ENCODE measurements at places on chromosomes 3 and 15. TPM values are rescaled to one million over a fixed set of nuclear protein-coding genes. Genes with fewer than 3 reads are reported as not detected.

- DNase-seq: no peak
Observed at GRCh38 chr3:133783762-133784161, 21.9 kb upstream of the SRPRB start.

DNA sequence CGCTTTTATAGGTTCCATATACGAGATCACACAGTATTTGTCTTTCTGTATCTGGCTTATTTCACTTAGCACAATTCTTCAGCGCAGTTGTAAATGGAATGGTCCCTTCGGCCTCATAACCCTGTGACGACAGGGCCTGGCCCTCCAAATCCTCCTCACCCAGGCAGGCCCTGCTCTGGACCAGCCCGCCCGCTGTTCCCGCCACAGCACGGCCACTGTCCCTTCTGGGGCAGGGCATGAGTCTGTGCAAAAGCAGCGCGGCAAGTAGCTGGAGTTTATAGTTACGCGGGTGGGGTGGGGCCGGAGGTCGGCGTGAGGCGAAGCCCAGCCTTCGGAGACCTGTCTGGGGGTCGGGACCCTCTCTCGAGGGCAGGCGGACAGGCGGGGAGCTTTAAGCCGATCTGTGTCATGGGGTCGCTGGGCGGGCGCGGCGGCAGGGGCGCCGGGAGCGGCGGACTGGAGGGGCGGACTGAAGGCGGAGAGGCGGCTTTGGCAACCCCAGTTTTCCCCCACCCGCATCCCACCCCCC is 543 bp downstream of the ARPIN start:
- DNase-seq: no peak

FBXL22 gene
- total RNA-seq: 13.3 TPM

GRCh38 chr15:69538379-69538778 is 85.8 kb downstream of the RPLP1 start:
- no peak for DNase-seq

GRCh38 chr3:90011131-90011530 is 903.7 kb downstream of the EPHA3 start:
- DNase-seq: no peak

- no peak for DNase-seq
Observed at GRCh38 chr3:138861798-138862197, 27.1 kb upstream of the PIK3CB start.
